ENCODE measurements at places on chromosomes 11 and 22. TPM values are rescaled to one million over a fixed set of nuclear protein-coding genes. Genes with fewer than 3 reads are reported as not detected.

DNA sequence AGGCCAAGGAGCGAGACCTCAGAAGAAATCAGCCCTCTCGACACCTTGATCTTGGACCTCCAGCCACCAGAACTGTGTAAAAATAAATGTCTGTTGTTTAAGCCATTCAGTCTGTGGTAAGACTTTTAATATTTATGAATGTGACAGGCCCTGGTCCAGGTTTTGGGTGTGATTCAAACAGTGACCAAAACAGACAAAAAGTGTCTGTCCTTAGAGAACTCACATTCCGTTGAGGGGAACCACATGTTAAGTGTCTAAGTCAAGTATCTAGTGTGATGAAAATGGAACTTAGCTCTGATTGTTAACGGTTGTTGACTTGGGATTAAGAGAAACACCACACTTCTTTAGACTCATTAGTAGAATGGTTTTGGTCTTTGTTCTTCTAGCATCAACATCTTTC lies 22.2 kb downstream of the ATXN10 start:
- no peaks in the 10 kb centered on the region for H3K4me1 ChIP-seq
- H3K4me3 ChIP-seq = no peak overlapping the region
- H3K27ac ChIP-seq = no peak overlapping the region
- H3K27me3 ChIP-seq = no peaks in the 10 kb centered on the region
- DNase-seq = no peak
- H3K36me3 ChIP-seq = peaks cover 5% of the 10 kb centered on the region

DNA sequence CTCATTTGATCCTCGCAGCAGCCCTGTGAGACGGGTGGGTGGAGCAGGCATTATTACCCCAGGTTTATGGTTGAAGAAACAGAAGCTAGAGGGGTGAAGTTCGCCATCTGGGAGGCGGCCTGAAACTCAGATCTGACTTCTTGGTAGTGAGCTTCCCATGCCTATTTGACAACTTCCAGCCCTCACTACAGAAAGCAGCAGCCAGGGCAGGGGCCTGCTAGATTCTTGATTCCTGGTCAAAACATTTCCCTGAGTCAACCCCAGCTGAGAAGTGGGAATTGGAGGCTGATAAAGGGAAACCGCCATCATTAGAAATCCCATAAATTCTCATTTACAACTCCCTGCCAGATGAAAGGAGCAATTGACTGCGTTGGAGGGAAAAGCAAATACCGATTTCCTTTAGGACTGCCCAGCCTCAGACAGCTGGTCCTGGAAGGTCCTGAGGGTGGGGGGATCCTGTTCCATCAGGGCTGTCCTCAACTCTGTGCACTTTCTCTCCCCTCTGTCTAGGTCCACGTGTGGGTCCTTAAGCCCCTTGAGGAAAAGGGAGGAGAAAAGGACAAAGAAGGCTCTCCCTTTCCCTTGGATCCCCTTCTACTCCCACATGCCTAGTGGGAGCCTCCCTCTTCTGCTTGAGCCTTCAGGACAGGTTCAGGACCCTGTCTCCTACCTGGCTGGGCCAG lies 10.2 kb upstream of the NECTIN1 start:
- H3K4me1 ChIP-seq = peaks cover 4% of the 10 kb centered on the region
- H3K36me3 ChIP-seq = no peaks in the 10 kb centered on the region
- no peak overlapping the region for H3K4me3 ChIP-seq
- peaks cover 18% of the 10 kb centered on the region for H3K27me3 ChIP-seq

The APOBEC3B gene
- total RNA-seq = 0.39 TPM

- peak overlapping the region; percentile 99 for H3K27ac ChIP-seq
- H3K4me3 ChIP-seq = peak overlapping the region; percentile 20
- H3K27me3 ChIP-seq = no peaks in the 10 kb centered on the region
- H3K4me1 ChIP-seq = peaks cover 77% of the 10 kb centered on the region
- DNase-seq = no peak
- peaks cover 34% of the 10 kb centered on the region for H3K36me3 ChIP-seq
Observed at GRCh38 chr11:65389294-65389980, 3.0 kb downstream of the FRMD8 start.

- no peak for DNase-seq
- H3K36me3 ChIP-seq = no peaks in the 10 kb centered on the region
- no peak overlapping the region for H3K27ac ChIP-seq
- H3K4me1 ChIP-seq = no peaks in the 10 kb centered on the region
Observed at GRCh38 chr11:41714101-41714500, 254.6 kb upstream of the LRRC4C start.

DNA sequence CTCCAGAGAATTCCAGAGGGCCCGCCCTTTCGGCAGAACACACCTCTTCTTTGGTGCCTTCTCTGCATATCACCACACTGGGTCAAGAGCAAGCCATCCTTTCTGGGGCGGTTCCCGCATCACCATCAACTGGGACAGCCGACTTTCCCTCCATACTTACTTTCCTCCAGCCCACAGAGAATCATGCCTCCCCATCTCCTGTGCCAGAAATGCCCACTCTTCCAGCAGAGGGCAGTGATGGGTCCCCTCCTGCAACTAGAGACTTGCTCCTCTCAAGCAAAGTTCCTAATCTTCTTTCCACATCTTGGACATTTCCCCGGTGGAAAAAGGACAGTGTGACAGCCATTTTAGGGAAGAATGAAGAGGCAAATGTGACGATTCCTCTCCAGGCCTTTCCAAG lies 157.7 kb downstream of the C11orf91 start:
- no peak overlapping the region for H3K27ac ChIP-seq
- H3K4me1 ChIP-seq = no peaks in the 10 kb centered on the region
- no peaks in the 10 kb centered on the region for H3K36me3 ChIP-seq
- peak; percentile 21 for DNase-seq
- no peak overlapping the region for H3K4me3 ChIP-seq

- no peak for DNase-seq
- H3K4me1 ChIP-seq = no peaks in the 10 kb centered on the region
- no peaks in the 10 kb centered on the region for H3K36me3 ChIP-seq
- no peaks in the 10 kb centered on the region for H3K27me3 ChIP-seq
- H3K4me3 ChIP-seq = no peak overlapping the region
Observed at GRCh38 chr22:48828688-48829087, 999.0 kb downstream of the BRD1 start.

The TNNT3 gene
- total RNA-seq = 6.9 TPM

DNA sequence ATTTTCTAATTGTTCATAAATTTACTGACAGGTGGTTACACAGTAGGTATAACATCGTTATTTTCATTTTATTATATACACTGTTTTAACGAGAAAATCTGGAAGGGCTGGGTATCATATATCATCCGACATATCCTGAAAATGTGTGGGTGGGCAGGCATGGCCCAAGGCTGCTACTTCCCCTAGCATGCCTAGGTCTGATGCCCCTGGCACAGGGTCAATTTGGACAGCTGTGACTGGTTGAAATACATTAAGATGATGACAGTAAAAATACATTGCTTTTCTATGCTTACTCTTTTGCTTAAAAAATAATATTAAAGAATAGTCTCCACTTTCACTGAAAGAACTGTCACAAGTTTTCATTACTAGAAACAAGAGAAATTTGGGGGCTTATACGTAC lies 908.8 kb downstream of the OPCML start:
- no peak overlapping the region for H3K27ac ChIP-seq
- no peak overlapping the region for H3K4me3 ChIP-seq
- no peak for DNase-seq
- H3K27me3 ChIP-seq = no peaks in the 10 kb centered on the region
- H3K4me1 ChIP-seq = no peaks in the 10 kb centered on the region
- H3K36me3 ChIP-seq = no peaks in the 10 kb centered on the region

GRCh38 chr11:132865623-132866022 lies 666.7 kb downstream of the OPCML start:
- H3K36me3 ChIP-seq = no peaks in the 10 kb centered on the region
- H3K27me3 ChIP-seq = no peaks in the 10 kb centered on the region
- no peak overlapping the region for H3K4me3 ChIP-seq
- no peak for DNase-seq
- no peaks in the 10 kb centered on the region for H3K4me1 ChIP-seq

The OR2AG1 gene
- total RNA-seq = not detected

All from tibial nerve (tissue), 4 donors.